ENCODE measurements at places on chromosomes 2 and 18.

- no peak for DNase-seq
Measured at GRCh38 chr2:139427164-139427563, 647.0 kb upstream of the NXPH2 start.

GRCh38 chr2:217735899-217736298 is 266.9 kb downstream of the TNS1 start:
- DNase-seq: no peak

- DNase-seq: no peak
Measured at GRCh38 chr2:101133492-101134100, 17.6 kb downstream of the TBC1D8 start.

- DNase-seq: no peak
Measured at GRCh38 chr2:26401739-26402541, at the start of gene DRC1. Gene DRC1, plus strand, starts transcription at chr2:26401920. Its CDS starts 70 bp downstream, at chr2:26401990.

DNA sequence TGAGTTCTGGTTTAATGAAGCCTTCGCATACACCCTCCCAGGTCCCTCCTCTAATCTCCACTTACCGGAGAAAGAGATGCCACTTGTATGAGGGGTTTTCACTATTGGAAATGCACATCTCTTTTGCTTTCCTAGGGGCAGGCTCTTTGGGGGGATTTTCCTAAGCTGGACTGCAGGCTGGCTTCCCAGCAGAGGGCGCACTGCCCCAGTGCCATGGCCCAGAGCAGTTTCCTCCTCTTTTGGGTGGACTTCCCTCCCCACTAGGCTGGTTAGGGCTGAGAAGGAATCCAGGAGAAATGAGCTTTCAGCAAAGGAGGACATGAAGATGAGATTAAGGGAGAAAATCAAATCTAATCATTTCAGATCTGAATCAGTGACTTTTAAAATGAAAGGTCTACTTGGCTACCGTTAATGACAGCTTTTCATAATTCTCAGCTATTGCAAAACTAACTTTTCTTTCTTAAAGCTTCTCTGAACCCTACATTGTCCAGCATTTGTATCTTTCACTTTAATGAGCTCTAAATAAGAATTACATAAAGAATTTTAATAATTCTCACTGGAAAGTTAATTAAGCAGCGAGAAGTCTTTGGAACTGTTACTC is 784.1 kb upstream of the FANCL start:
- DNase-seq: no peak

GRCh38 chr2:19214682-19215391 is 143.6 kb downstream of the OSR1 start:
- no peak for DNase-seq

DNA sequence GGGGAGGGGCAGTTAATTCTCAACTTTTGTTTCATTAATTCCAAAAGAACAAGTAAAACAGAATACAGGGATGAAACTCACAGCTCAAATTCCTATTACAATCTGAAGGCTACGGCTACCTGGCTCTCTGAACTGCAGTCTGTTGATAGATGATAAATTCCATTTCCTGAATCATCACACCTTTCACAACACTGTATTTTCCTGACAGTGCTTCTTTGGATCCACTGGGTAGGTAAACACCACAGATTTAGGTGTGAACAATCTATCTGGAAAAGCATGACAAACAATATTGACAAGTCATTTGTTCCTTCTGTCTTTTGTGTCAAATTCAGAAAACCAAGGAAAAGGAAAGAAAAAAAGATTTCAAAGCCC is 843.2 kb downstream of the LRRTM4 start:
- DNase-seq: no peak

DNA sequence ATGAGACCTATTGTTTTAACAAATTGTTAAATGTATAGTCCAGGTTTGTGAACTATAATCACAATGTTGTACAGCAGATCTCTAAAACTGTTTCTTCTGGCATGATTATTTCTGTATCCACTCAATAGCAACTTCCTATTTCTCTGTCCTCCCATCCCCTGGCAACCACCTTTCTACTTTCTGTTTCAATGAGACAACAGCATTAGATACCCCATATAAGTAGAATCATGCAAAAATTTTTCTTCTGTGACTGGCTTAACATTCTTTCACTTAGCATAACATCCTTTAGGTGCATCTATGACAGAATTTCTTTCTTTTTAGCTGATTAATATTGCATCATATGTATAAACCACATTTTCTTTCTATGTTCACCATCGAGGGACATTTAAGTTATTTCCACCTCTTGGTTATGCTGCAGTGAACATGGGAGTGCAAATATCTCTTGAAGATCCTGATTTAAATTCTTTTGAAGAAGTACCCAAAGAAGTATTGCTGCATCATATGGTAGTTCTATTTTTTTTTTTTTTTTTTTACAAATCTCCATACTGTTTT is 713.5 kb downstream of the LRP1B start:
- DNase-seq: no peak

GRCh38 chr2:169361706-169362117 is 622 bp downstream of the LRP2 start:
- no peak for DNase-seq

GRCh38 chr2:180540761-180541160 is 439.6 kb upstream of the UBE2E3 start:
- no peak for DNase-seq

GRCh38 chr2:39178756-39179155 is 57.9 kb upstream of the SOS1 start:
- DNase-seq: no peak

GRCh38 chr2:58890865-58891525 is 649.9 kb upstream of the FANCL start:
- no peak for DNase-seq

- DNase-seq: no peak
Measured at GRCh38 chr2:25275575-25275965, 66.2 kb downstream of the DNMT3A start.

- DNase-seq: no peak
Measured at GRCh38 chr18:26271917-26272549, 45.8 kb downstream of the TAF4B start.

DNA sequence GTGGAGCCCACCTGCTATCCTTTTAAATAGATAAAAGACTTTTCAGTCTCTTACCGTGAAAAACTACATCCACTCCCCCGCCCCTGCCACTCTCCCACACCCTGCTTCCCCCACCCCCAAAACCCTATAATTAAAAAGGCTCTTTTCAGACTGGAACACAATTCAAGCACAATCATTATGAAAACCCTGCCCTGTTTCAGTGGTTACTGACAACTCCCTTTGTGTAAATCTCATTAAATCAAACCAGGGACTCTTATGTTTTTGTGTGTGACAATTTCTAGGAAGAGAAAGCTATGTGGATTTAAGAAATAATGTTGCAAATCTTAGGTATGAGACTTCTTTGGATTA is 21.0 kb upstream of the ZNF532 start:
- no peak for DNase-seq

DNA sequence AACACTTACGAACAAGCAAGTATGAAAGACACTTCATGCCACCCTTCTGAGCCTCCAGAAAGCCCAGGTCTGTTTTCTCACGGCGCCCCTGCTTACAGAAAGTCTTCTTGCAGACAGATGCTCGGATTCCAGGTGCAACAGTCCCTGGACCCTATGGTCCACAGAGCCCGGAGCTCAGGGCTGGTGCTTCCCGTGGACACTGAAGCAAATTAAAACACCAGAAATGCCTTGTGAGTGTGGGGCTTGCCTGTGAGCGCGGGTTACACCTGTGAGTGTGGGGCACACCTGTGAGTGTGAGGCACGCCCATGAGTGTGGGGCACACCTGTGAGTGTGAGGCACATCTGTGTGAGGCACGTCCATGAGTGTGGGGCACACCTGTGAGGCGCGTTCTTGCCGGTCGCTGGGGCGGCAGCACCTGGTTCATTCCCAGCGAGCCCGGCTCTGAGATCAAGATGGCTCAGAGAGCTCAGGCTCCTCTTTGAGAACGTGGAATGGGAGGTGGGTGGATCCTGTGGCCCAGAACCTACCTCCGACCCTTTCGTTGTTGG is 205.2 kb upstream of the TPO start:
- DNase-seq: no peak

DNA sequence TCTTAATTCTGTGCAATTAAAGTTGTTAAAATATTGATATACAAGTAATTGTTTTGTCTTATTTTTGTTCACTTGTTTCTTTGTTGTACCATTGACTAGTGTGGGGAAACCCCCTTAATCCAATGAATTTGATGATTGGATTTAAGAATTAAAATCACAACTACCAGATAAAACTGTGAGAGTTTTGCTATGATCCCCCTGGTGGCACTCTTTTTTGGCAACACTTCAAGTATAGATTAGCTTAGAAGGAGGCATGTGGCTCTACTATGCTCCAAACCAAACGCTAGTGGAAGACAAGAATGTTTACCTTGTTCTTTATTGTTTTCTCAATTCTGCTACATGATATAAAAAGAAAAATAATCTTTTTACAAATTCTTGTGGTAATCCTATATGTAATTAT is 477.8 kb upstream of the ETAA1 start:
- DNase-seq: no peak

DNA sequence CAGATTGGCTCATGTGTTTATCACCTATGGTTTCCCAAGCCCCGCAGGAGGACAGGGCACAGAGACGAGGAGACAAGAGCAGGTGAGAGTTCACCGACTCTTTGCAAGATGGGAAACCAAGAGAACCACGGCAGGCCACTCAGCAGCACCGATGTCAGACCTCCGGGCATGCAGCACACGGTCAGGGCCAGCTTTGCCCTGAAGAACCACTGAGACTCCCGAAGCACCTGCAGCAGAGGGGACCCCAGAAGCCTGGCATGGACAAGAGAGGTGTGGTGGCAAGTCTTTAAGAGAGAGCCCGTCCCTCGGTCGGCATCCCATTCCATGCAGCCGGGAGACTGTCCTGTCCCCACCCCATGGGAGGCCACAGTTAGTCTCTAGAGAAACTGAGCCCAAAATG is 36.6 kb upstream of the TAF1B start:
- no peak for DNase-seq

- DNase-seq: no peak
Measured at GRCh38 chr18:61637905-61638595, 254.8 kb downstream of the RNF152 start.

DNA sequence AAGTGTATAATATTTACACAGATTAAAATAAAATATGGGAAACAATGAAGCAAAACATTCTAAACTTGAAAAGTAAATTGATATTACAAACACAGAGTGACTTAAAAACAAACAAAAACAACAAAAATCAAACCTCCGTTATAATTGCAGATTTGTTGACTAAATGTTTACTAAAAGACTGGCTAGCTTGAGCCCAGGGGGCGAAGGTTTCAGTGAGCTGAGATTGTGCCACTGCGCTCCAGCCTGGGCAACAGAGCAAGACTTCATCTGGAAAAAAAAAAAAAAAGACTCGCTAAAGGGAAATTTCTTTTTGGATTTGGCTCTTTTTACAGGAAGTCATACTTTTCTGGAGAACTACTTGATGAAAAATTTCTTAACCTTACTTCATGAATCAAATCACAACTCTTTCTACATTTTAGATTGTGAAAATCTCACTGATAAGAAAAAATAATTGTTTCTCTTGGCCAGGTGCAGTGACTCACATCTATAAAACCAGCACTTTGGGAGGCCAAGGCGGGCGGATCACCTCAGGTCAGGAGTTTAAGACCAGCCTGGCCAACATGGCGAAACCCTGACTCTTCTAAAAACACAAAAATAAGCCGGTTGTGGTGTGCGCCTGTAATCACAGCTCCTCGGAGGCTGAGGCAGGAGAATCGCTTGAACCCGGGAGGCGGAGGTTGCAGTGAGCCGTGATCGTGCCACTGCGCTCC is 9.7 kb downstream of the TFPI start:
- no peak for DNase-seq

DNA sequence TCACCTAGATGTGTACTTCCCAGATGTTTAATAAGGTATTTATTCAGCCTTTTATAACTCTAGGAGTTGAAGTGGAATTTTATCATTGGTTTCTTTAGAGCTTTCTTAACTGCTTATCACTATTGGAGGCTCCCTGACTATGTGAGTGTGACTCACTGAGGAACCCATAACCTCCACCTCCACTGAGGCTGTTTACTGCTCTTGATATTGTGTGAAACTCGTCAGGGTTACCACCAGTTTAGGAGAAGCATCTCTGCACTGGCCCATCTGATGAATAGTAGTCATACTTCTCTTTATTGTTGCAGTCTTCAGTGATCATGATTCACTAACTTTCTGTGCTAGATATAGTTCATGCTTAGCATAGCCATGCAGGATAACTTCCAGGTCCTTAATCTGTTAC is 79.6 kb upstream of the UBXN4 start:
- DNase-seq: no peak

DNA sequence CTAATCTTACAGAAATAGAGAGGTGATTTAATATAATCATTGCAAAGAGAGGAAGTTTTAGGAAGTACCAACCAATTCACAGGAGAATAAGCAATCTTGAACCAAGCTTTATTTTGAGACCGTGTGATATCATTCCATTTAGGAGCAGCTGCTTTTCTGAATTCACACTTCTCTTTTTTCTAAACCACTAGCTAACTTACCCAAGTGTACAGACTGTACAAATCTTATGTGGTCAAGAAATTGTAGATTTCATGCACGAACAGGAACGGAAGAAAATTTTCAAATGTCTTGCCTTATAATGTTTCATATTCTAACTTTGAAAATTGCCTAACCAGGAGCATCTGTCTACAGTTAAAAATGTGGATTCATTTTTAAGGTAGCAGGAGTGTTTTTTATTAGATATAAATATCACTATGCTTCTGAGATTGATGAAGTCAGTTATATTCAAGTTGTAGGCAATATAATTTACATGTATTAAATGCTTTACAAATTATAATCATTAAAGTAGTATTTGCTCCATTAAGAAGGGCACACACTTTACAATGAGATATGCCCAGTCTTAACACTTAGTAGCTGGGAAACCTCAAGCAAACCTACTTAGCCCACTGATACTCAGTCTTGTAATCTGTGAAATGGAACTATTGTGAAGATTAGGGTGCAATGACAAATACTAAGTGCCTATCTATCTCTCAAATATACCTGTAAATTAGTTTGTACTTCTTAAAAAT is 302.2 kb upstream of the STON1 start:
- no peak for DNase-seq

GRCh38 chr2:235113854-235114253 is 162.0 kb downstream of the SH3BP4 start:
- no peak for DNase-seq

- no peak for DNase-seq
Measured at GRCh38 chr18:36176711-36177110, 10.6 kb upstream of the MOCOS start.

DNA sequence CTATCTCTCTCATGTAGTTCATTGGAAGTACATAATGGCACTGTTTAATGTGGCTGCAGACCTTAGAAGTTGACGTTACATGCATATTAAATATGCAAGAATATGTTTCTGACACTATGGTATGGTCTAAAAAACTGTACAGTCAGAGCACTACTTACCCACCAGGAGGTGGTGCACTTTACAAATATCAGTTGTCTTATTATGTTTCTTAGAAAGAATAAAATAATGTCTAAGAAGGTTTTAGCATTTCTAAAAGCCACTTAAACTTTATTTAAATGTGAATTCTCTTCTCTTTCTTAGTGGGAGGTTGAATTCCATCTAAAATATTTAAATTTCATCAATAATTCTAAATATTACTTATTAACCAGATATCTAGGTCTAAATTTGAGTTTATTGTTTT is 4.3 kb downstream of the TMEFF2 start:
- DNase-seq: no peak
